GM23248 (cell line): ENCODE measurements at places on chromosomes 7 and 10. TPM values are rescaled to one million over a fixed set of nuclear protein-coding genes. Genes with fewer than 3 reads are reported as not detected.

Gene BAMBI
- 0.76 and 1.8 TPM in 2 replicates for total RNA-seq

DNA sequence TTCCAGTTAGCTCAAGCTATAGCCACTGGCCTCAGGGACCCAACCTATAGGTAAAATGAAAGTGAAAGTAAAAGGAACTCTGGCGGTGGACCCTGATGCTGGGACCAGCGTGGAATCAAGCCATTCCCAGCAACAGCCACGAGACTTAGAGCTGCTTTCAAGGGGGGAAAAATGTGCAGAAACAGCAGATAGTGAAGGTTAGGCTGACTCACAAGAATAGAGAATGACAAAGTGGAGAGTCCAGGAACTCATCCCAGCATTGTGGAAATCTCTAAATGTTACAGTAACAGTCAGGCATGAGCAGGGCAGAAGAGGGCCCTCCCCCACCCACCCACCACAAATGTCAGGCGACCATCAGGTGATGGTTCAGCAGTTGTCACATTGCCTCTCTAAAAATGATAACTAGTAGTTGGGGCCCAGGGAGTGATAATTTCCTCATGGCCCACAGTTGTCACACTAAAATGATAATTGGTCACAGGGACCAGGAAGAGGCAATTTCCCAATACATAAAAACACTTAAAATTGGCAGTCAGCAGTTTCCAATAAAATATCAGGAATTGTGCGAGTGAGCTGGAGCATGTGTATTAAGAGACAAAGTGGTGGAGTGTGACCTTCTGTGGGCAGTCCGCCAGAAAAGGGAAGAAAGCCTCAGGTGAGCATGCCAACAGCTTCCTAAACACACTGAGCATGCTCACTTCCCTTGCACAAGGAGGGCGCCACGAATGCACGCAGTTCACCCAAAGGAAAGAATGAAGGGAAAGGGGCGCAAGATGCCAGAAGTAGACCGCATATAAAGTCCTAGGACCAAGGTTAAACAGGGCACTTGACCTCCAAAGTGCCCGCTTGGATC lies 129.8 kb upstream of the PPP1R3A start:
- H3K27me3 ChIP-seq, result no peaks in the 10 kb centered on the region
- H3K4me1 ChIP-seq, result peaks cover 12% of the 10 kb centered on the region
- H3K4me3 ChIP-seq, result peak overlapping the region; percentile 58
- peak; percentile 65 for DNase-seq
- H3K36me3 ChIP-seq, result no peaks in the 10 kb centered on the region

DNA sequence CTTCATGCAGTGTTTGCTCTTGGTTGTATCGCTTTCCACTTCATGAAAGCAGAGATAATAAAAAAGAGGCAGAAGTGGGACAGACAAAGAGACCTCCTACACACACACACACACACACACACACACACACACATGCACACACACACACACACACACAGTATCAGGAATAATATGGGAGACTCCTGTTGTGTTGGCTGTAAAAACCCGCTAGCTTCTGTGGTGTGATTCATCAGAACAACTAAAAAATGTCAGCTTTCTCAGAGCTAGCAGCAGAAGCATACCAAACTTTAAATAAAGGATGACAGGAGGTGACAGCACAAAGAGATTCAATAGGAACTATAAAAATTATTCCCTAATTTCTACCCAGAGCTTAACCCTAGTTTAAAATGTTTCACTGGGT lies 148.2 kb upstream of the LRRTM3 start:
- no peaks in the 10 kb centered on the region for H3K27me3 ChIP-seq
- no peak overlapping the region for H3K4me3 ChIP-seq
- DNase-seq, result no peak
- no peak overlapping the region for H3K27ac ChIP-seq
- no peaks in the 10 kb centered on the region for H3K36me3 ChIP-seq

GRCh38 chr10:11724938-11725776 lies 17.0 kb upstream of the ECHDC3 start:
- H3K27ac ChIP-seq, result no peak overlapping the region
- DNase-seq, result peak; percentile 79
- H3K27me3 ChIP-seq, result peaks cover 26% of the 10 kb centered on the region
